ENCODE measurements at places on chromosomes 7 and 10.

DNA sequence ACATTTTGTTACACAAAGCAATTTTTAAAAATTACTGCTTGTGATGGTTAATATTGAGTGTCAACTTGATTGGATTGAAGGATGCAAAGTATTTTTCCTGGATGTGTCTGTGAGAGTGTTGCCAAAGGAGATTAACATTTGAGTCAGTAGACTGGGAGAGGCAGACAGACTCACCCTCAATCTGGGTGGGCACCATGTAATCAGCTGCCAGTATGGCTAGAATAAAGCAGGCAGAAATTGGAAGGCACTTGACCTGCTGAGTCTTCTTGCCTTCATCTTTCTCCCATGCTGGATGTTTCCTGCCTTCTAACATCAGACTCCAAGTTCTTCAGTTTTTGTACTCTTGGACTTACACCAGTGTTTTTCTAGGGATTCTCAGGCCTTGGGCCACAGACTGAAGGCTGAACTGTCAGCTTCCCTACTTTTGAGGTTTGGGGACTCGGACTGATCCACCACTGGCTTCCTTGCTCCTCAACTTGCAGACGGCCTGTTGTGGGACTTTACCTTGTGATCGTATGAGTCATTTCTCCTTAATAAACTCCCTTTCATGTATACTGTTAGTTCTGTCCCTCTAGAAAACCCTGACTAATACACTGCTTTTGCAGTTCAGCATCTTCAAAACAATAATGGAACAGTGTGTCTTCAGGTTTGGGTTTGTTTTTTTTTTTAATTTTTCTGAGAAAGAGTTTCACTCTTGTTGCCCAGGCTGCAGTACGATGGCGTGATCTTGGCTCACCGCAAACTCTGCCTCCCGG, 244.1 kb upstream of the SEMA3C start:
- DNase-seq = no peak

DNA sequence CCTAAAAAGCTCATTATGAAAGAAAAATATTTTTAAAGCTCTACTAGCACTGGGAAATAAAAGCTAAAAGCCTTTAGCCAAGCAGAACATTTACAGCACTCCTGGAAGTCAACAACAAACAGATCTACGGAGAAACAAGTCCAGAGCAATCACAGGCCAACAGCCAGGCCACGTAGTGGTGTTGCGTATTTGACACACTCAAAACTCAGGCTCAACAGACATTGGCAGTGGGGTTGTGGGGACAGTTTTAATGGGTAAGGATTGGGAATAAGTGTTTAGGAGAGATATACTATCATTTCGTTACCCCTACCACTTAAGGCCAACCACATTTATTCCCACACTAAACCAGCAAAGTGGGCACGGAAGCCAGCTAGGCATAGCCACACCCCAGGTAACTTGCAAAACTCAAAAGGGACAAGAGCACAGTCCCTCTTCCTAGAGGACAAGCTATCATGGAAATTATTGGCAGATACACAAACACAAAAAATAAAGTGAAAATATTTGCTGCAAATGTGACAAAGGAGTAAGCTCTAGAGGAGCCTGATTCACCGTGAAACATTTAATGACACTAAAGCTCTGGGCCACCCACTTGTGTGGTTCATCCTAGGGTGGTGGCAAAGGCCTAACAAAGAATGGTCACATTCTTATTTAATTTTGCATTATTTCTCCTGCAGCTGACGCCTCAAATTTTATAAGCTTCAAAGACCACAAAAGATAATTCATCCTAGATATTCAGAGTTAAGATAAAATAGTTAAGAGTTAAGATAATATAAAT, 498.2 kb downstream of the TNS3 start:
- DNase-seq = no peak

DNA sequence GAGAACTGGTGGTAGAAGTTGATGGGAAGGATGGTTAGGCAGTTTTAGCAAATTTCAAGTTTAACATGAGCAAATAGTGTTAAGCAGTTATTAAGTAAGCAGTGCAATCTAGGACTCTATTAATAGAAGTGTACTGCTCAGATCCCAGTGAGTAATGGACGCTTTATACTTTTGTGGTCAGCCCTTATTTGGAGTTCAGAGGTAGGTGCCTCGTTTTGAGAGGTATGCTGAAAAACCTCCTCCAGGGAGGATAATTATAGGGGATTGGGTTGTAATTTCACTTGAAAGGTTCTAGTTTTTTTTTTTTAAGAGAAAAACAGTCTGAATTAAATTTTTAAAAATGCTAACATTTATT, 33.5 kb upstream of the CCDC7 start:
- no peak for DNase-seq

- no peak for DNase-seq
Measured at GRCh38 chr7:34365011-34365410, 293.0 kb upstream of the NPSR1 start.

DNA sequence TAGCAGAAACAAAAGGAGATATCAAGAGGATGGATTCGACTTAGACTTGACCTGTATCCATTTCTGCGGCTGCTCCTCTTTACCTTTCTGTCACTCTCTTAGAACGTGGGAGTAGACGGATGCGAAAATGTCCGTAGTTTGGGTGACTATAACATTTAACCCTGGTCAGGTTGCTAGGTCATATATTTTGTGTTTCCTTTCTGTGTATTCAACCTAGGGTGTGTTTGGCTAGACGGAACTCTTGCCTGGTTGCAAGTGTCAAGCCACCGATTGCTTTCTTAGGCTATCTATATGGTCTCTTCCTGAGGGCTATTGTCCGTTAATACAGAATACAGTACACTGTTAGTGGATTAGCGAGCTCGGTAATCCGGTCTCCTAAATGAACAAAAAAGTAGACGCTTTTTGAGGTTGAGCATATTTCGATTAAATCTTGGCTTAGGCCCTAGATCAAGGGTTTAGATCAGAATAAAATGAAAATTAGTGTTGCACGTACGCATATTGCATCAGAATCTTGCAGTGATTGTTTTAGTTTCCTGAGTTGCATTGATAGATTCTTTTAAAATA, 1.2 kb downstream of the PTEN start:
- DNase-seq = no peak

Measured in head of caudate nucleus (tissue), 42 donors.